ENCODE measurements at places on chromosomes 4 and X. TPM values are rescaled to one million over a fixed set of nuclear protein-coding genes. Genes with fewer than 3 reads are reported as not detected.

GRCh38 chrX:9619581-9619980 is 146.1 kb downstream of the GPR143 start:
- DNase-seq: no peak

GRCh38 chr4:156169011-156169410 is 215.3 kb upstream of the CTSO start:
- peak; percentile 42 for DNase-seq

The HPGDS gene
- not detected for total RNA-seq

The ARMCX1 gene
- 22.4 TPM for total RNA-seq

The DCAF4L1 gene
- 0.15 TPM for total RNA-seq

The MGAT4D gene
- not detected for total RNA-seq

The HSFX4 gene
- not detected for total RNA-seq

The TMEM255A gene
- total RNA-seq: not detected
